Left renal pelvis (tissue), 4 donors: ENCODE measurements at places on chromosomes 4 and X. TPM values are rescaled to one million over a fixed set of nuclear protein-coding genes. Genes with fewer than 3 reads are reported as not detected.

- DNase-seq, result no peak
These were observed 1.1 kb downstream of the RNF212 start for GRCh38 chr4:1112174-1112820.

TMEM271 gene
- polyA plus RNA-seq, result 0.09 TPM

DNA sequence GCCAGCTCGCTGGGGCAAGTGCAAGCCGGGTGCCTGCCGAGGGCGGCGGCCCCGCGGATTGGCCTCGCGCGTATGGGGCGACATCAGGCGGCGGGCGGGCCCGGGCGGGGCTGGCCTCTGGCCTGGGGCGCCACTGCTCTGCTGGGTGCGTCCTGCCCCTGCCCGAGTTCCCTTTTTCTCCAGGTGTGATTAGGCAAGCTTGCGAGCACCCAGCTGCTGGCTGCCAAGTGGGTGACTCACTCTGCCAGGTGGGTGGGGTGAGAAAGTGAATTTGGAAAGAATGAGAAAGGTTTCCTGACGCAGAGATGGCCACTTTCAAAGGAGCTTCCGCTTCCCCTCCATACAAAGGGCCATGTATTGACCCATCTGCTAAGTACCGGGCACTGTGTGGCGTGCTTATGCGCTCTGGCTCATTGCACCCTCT lies 32.5 kb downstream of the FGFBP1 start:
- no peak for DNase-seq

DNA sequence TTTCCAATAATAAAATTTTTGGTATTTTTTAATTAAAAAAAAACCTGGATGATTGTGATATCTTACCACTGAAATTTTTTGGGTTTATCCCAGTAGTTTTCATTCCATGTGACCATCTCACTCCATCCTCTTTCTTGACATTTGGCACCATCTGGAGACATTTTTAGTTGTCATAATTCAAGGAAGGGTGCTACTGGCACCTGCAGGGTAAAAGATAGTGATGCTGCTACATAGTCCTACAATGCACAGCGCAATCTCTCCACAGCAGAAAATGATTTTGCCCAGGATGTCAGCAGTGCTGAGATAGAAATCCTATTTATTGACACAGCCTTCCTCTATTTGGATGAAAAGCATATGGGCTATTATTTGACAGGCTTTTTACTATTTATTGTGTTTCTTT lies 79.3 kb downstream of the RBPJ start:
- no peak for DNase-seq

MAGEA4 gene
- polyA plus RNA-seq, result not detected

GRPEL1 gene
- 20.2 TPM for polyA plus RNA-seq

PAGE2 gene
- not detected for polyA plus RNA-seq

DNA sequence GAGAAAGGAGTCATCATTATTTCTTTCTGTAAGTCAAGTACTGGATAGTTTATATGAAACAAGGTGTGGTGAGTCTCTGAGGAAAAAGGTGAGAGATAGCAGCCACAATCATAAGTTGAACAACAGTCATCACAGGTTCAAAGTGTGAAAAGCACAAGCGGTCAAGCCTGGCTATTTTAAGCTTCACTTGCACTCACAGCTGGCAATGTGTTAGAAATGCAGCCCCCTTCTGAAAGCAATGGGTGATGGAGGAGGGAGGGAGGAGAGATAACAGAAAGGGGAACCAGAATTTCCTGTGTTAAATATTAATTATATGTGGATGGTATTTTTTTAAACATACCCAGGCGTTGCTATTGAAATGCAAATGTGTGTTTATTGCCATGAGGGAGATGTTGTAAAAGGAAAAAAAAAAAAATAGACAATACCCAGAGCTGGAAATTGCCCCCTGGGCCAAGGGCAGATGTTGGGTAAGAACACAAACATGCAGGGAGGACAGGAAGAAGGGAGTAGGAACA lies 26.9 kb upstream of the BMP3 start:
- DNase-seq, result no peak

DNA sequence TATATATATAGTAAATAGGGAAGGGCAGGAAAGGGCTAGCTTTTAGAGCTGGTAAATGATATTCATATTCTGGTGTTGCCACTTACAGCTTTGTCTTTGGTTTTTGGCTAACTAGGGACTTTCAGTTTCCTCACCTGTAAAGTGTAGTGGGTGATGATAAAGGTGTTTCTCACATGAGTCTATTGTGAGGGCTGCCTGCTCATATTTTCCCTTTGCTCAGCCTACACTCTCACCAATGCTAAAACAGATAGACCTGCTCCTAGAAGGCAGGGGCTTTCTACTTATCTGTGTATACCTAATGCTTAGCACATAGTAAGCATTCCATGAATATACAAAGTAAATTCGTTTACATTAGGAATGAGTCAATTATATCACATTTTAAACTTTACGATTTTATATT lies 137.2 kb upstream of the HS3ST1 start:
- DNase-seq, result no peak

LIMCH1 gene
- 125 TPM for polyA plus RNA-seq

DDX53 gene
- not detected for polyA plus RNA-seq

DNA sequence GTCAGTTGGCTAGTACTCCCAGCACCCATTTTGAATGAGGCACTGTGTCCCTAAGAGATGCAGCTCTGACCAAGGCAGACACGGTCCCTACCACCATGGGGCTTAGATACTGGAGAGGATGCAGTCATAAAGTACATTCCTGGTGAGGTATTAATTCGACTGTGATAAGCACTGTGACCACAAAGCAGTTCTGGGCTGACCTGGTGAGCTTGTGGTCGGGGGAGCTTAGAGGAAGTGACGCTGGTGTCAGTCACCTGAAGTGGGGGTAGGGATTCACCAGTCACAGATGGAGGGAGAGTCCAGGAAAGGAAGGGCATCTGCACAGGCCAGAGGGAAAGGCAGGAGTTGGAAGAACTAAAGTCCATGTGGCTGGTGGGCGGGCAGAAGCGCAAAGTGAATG lies 15.8 kb upstream of the CLTRN start:
- DNase-seq, result no peak

SSX4B gene
- not detected for polyA plus RNA-seq

CXCL11 gene
- polyA plus RNA-seq, result 0.40 TPM

TCEANC gene
- polyA plus RNA-seq, result 6.6 TPM

NAP1L2 gene
- 3.1 TPM for polyA plus RNA-seq

GPR50 gene
- polyA plus RNA-seq, result not detected

DNA sequence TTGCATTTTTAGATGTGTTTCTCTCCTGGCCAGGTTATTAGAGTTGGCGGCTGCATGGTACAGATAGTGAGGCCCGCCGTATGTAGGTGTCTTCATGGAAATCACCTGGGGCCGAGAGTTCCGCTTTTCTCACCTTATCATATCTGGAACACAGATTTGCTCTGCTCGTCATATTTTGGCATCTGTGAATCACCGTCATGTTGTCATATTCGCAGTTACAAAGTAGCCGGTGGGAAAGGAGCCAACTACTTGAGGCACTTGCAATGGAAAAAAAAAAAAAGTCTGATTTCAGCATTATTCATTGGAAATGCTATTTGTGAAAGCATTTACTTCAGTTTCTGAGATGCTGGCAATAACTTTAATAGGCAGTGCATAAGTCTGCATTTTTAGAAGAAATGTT lies 1715.2 kb upstream of the TENM3 start:
- no peak for DNase-seq

CYTL1 gene
- 13.1 TPM for polyA plus RNA-seq

GRCh38 chrX:118884552-118885138 lies 61.0 kb downstream of the ZCCHC12 start:
- DNase-seq, result no peak

- peak; percentile 58 for DNase-seq
These were observed at the start of gene GALNT7 for GRCh38 chr4:173168396-173169177. TSS of gene GALNT7 (plus strand) at chr4:173168811. CDS start at chr4:173168836, 25 bp downstream.

DNA sequence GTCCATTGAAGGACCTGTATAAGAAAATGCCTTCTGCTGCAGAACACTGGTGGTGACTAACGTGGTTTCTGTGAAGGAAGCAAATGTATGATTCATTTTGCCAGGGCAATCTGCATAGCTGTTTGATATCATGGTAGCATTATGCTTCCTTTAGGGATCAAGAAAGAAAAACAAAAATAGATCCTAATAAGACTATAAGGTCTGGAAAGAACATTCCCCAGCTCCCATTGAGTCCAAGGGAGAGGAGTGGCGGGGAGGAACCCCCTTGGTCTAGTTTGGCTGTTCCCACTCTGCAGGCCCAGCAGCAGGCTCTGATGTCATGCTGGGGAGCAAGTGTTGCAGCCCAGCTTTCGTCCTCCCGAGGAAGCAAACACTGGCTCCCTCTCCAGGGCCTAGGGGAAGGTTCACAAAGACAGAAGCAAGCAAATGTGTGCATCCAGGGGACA lies 154.5 kb upstream of the GALNT7 start:
- no peak for DNase-seq
